ENCODE measurements at places on chromosomes 5 and 9.

- DNase-seq: no peak
Measured at GRCh38 chr9:76090909-76091308, 200.4 kb downstream of the PCSK5 start.

GRCh38 chr5:72308853-72309191, 11.2 kb downstream of the MRPS27 start:
- DNase-seq: no peak

- no peak for DNase-seq
Measured at GRCh38 chr5:156913355-156913718, 49.7 kb downstream of the TIMD4 start.

DNA sequence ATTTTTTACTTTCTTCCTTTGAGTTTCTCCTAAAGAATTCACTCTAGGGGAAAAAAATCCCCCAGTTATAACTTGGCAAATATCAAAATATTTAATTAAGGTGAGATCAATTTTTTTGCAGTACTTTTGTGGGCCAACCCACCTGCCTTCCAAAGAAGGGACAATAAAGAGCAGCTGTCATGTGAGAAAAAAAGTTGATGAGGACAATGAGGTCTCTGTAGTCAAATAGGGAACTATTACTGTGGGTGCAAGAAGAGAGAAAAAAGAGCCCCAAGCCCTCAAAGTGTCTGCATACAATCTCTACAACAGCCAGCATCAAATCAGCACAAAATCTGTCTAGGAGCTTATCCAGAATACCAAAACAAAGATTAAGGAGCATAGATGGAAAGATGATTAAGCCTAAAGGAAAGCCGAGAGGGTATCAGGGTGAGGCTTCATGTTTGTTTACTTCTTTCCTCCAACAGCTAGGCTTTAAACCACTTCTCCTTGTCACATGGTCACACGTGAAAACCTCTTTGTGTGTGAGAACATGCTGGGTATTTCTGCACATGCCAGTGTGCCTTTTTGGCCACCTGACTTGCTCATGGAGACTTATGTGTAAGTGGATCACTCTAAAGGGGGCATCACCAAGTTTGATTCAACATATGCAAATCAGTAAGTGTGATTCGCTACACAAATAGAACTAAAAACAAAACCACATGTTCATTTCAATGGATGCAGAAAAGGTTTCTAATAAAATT, 19.2 kb upstream of the FYB1 start:
- DNase-seq: no peak

DNA sequence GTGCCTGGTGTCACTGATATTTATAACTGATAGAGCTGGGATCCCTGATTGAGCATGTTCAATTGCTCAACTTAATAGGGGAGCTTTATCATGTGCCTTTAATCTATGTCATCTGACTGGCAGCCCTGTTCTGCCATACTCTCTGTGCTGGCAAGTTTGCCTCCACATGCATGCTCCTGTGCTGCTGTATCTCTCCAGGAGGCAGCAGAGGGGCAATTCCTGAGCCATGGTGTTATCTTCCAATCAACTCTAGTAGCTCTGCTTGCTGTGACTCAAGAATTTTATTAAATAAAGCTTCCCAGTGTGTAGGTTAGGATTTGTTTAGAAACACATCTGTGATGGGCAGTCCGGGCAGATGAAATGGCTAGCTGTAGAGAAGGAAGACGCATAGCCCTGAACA, 642.0 kb downstream of the KIF4B start:
- no peak for DNase-seq

- no peak for DNase-seq
Measured at GRCh38 chr9:110021891-110022290, 186.1 kb downstream of the C9orf152 start.

DNA sequence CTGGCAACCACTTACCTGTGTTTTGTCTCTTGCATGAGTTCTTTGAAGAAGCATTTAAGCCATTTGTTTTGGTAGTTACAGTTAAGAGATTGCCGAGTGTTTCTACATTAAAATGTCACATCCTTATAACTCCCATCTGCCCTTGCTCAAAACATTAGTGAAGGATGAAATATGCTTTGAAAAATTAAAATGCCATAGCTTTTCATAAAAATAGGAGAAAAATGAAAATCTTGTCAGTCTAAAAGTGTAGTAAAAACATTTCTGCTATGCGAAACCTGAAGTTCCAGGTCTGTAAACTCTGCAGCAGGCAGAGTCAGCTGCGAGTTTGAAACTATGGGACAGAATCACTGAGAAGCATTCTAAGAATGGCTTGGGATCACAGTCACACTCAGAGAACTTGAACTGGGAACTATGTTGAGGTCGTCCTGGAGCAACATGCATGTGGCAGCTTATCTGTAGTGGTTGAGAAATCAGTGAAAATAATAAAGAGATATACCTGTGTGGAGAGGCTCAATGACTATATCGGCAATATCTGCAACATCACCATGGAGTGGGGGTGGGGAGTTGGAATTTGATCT, 67.4 kb downstream of the RASGRF2 start:
- no peak for DNase-seq

- DNase-seq: no peak
Measured at GRCh38 chr5:167664222-167664804, 627.1 kb upstream of the WWC1 start.

DNA sequence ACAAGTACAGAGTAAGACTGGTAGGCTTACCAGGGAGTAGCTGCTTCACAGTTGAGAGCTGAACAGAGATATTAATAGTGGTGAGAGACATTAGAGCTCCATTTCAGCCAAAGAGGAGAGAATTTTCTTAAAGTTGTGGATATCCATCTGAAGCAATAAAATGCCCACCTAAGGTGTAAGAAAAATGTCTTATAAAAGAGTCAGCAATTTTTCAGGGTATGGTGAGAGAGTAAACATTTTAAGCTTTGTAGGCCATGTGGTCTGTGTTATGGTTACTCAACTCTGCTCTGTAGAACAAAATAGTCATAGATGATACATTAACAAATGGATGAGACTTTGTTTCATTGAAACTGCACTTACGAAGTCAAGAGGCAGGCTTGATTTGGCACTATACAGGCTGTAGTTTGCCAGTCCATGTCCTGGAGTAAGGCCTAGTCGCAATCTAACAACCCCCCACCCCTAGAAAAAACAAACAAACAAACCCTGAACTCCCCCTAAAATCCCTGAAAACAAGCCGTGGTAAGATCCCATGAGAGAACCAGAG, 945.4 kb upstream of the SEMA6A start:
- DNase-seq: no peak

GRCh38 chr5:82351754-82352145, 73.6 kb upstream of the RPS23 start:
- DNase-seq: peak; percentile 79

DNA sequence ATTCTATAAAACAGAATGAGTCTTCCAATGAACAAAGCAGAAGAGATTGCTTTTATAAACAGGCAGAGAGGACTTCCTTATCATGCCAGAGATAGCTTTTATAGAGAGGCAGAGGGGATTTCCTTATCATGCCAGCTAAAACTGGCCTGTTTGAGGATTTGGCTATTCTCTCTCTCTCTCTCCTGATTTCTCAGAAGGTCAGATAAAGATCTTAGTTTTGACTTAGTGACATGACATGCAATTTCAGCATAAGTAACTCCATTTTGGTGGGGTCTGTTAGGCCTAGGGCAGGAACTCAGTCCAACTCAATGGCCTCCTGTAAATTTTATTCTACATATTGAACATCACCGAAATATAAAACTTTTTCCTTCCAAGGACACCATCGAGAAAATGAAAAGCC, 31.5 kb upstream of the DENND4C start:
- no peak for DNase-seq

DNA sequence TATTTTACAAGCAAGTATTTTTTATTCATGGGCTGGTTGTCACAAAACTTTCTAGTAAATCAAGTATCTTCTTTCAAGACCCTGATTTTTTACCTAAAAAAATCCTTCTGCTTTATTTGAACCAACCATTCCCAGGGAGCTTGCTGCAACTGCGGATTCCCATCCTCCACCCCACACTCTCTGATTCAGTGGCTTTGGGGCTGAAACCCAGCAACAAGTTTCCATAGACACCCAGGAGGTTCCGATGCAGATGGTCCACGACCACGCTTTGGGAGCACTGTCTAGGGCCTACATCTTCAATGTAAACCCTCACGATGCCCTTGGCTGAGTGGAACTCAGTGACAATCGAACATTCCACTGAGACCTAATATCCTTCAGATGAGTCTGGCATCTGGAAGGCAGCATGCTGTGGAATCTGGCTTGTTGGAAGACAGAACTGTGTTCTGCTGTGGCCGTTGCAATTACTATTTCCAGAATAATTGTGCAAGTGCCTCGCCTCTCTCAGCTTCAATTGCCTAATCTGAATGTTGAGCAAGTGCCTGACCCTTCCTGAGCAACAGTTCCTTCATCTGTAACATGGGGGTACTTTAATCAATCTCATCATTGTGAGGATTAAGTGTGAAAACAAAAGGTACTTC, 105.1 kb downstream of the INSYN2B start:
- peak; percentile 73 for DNase-seq
